ENCODE measurements at places on chromosomes 2 and 18.

DNA sequence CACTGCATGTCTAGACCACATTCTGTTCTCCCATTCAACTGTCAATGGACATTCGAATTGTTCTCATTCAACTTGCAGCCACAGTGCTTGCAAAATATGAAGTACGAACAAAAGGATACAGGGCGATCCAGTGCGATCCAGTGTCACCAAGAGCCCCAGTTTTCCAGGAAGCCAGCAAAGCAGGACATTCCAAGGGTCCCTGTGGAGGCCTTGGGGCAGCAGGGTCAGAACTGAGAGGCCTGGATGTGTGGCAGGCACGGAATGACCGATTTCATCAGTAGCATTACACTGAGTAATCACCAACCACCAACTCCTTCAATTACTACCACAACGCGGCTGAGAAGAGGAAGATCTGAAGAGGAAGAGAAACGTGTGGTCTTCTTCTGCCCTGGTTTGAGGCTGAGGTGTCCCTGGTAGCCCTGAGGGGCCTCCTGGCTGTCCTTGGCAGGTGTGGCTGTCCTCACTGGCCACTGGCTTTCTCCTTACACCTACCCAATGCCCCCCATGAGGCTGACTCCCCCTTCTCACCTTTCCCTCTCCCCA is 172.7 kb upstream of the FHL2 start:
- no peak overlapping the region for H3K27ac ChIP-seq
- H3K4me3 ChIP-seq: no peak overlapping the region
- no peaks in the 10 kb centered on the region for H3K27me3 ChIP-seq
- no peak for DNase-seq

GRCh38 chr2:16546128-16546754 is 119.4 kb downstream of the CYRIA start:
- H3K36me3 ChIP-seq: no peaks in the 10 kb centered on the region
- no peak for DNase-seq
- H3K4me3 ChIP-seq: no peak overlapping the region
- no peaks in the 10 kb centered on the region for H3K4me1 ChIP-seq
- H3K27ac ChIP-seq: no peak overlapping the region
- H3K27me3 ChIP-seq: no peaks in the 10 kb centered on the region

DNA sequence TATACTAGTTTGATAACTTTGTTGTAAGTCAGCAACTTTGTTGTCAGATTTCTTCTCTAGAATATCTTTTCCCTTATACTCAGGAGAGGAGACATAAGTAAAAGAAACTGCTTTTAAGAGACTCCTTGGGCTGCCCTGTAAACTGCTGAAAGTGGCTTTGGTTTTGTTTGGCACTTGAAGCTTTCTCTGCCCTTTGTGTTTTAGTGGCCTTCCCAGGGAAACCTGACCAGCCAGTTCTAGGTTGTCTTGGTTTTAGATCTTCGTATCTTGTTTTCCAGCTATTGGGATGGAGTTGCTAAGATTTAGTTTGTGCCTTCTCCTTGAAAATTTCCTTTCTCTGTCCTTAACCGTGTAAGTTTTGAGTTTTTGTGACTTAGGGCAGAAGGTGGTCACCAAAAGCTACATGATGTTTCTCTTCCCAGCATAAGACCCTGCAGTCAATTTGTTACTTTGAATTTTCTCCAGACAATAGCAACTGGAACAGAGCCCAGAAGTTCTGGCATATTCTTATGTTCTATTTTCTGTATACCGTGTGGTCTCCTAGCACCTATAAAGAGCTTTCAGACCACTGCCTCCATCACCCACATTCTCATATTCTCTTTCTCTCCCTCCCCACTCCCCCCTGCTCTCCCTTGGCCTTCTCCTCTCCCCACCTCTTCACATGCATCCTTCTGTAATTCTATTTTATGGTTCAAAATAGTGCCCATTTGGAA is 81.1 kb downstream of the BOLA3 start:
- H3K27ac ChIP-seq: peak overlapping the region; percentile 78
- no peaks in the 10 kb centered on the region for H3K36me3 ChIP-seq
- H3K4me3 ChIP-seq: no peak overlapping the region
- peaks cover 14% of the 10 kb centered on the region for H3K4me1 ChIP-seq
- no peak for DNase-seq

DNA sequence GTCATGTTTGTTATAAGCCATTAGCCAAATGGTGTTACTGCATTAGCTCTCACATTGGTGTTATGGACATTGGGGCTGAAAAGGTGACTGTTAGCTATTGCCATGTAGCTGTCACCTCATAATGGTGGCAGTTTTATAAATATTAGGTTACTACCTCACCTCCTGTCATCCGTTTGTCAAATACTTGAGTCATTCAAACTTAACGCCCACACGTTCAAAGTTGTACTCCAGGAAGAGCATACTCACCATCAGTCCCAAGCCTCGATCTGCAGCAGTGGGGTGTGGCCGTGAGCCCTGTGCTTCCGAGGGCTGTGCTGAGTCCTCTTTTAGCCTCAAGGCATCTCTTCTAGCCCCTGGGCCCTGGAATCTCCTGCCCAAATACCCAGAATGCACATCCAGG is 87.3 kb downstream of the PDK1 start:
- DNase-seq: no peak
- H3K36me3 ChIP-seq: no peaks in the 10 kb centered on the region
- H3K27ac ChIP-seq: no peak overlapping the region

GRCh38 chr2:150341982-150342680 is 145.3 kb downstream of the RND3 start:
- H3K27ac ChIP-seq: no peak overlapping the region
- no peaks in the 10 kb centered on the region for H3K27me3 ChIP-seq
- no peaks in the 10 kb centered on the region for H3K4me1 ChIP-seq
- no peak for DNase-seq
- H3K4me3 ChIP-seq: no peak overlapping the region
- H3K36me3 ChIP-seq: no peaks in the 10 kb centered on the region

GRCh38 chr2:16161768-16162490 is 221.6 kb downstream of the MYCN start:
- H3K36me3 ChIP-seq: no peaks in the 10 kb centered on the region
- no peak for DNase-seq
- no peaks in the 10 kb centered on the region for H3K4me1 ChIP-seq
- H3K4me3 ChIP-seq: no peak overlapping the region

All from esophagus squamous epithelium (tissue), 5 donors.